ENCODE measurements at places on chromosomes 16 and 17. TPM values are rescaled to one million over a fixed set of nuclear protein-coding genes. Genes with fewer than 3 reads are reported as not detected.

Gene DGKE
- 6.2 TPM for polyA plus RNA-seq

Gene CCL17
- not detected for polyA plus RNA-seq

Gene CCL1
- not detected for polyA plus RNA-seq

Gene TUBB3
- polyA plus RNA-seq: 7.2 TPM

Data from hindlimb muscle (tissue), 1 donor.